ENCODE measurements at places on chromosomes 16 and 17.

DNA sequence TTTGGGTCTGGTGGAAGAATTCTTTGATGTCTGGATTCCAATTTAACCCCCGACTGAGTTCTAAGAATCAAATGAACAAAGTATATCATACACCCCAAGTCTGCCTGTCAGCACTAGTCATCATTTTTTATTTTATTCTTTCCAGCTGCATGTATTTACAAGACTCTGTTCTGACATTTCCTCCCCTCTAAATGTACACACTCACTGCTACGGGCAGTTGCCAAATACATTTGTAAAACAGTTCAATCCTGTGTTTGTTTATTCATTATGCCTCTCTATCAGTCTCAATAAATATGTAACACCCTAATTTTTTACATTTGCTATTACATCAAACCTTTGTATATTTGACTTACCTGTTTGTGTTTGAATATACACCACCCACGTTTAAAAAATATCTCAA, 422.3 kb upstream of the PSMD7 start:
- no peak for DNase-seq

DNA sequence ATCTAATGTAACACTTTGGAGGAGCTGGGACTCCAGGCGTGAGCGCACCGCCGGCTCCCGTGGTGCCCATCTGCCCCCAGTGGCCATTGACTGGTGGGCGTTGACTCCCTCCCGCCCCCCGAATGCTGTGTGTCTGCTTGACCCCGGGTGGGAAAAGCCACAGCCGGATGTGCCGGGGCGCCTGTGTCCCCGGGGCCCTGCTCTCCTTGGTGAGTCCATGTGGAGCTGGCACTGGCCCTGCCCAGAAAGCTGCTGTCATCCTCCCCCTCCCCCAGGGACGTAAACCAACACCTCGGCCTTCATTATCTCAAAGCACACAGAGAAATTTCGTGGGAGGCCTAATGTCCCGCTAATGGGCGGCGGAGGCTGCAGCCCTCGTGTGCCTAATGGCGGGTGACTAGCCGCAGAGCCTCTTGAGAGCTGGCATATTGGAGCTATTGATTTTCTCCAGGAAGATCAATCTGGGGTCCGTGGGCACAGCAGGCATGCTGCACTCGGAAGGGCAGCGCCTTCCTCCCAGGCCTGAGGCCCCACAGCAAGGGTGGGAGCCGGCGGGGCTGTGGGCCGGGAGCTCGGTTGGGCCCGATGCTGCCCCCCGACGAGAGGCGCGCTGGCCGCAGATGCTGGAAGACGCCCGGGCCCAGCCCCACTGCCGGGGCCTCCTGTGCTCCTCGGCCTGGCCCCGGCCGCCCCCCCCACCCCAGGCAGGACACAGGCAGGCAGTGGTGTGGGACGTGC, 4.0 kb upstream of the PERCC1 start:
- no peak for DNase-seq

DNA sequence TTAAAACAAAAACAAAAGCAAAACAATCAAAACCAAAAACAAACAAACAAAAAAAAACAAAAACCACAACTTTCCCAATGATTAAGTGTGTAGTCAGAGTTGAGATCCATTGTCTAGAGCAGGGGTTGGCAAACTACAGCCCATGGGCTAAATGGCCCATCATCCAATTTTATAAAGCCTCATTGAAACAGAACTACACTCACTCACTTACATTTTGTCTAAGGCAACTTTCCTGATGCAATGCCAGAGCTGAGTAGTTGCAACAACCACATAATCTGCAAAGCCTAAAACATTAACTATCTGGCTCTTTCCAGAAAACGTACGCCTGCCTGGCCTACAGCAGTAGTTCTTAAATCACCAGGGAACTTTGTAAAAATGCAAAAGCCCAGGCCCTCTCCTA, 124.1 kb downstream of the SOX9 start:
- no peak for DNase-seq

DNA sequence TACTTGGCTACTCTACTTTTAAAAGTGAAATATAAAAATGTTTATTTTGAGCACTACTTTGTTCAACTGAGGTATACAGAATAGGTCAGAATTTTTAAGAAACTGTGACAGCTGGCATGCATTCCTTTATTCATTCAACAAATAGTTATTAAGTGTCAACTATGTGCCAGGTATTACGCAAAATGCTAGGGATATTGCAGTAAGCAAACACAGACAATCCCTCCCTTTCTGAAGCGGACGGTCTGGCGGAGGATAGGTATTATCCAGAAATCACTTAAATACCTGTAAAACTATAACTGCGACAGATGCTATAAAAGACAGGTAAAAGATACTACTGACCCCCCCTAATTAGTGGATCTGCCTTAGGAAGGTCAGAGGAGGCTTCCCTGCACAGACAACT, 26.1 kb downstream of the METTL16 start:
- DNase-seq = no peak

- no peak for DNase-seq
These were observed 193.8 kb downstream of the SNX29 start for GRCh38 chr16:12170103-12171040.

DNA sequence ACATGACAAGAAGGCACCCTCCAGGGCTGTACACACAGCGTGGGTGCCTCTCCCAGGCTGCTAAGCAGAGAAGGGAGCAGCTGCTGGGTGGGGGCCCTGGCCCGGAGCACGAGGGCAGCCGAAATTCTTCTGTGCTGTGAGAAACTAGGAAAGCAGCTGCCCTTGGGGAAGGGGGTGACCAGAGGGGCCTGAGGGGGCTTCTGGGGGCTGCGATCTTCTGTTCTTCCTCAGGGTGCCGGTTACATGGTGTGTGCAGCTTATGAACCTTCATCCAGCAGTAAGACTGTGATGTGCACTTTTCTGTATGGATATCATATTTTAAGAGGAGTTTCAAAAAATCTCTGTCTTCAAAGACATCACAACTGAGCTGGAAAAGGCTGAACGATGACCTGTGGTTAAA, 43.2 kb upstream of the METRNL start:
- no peak for DNase-seq

DNA sequence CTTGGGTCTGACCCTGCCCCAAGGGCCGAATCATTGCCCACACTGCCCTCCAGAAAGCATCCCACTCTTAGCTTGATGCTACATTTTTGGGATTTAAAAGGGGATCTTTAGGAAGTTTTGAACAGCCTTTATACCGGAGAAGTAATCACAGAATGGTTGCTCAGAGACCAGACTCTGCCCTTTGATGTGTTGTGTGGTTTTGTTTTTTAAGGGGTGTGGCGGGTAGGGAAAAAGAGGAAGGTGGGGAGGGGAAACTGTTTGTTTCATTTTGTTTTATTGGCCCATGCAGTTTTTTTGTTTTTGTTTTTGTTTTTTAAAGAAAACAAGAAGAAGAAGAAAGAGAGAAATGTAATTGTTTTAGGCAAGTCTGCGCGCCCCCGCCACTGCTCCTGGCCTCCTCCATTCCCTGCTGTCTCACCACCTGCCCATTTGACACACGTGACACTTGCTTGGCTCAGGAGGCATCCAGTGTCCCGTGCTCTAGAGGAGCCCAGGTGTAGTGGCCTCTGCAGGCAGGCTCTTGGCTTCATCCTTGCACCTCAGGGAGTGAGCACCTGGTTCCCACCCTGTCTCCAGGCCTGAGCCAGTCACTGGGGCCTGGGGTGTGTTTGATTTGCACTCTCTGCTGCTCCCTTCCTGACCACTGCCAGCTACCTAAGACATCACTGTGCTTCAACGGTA, 35.7 kb downstream of the GNAO1 start:
- no peak for DNase-seq

DNA sequence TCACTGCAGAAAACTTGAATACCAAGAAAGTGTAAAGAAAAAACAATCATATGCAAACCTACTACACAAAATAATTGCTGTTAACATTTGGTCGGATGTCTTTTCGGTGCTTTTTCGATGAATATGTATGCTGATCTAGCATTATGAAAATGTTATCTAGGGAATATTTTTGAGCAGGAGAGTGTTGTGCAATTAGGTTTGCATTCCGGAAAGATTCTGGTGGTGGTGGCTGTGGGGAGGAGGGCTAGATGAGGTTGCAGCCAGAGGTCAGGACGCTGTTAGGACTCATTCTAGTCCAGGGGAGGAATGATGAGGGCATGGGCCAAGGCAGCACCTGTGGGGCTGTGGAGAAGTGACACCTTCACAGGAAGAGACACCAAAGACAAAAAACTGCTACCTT, 258.0 kb upstream of the ASIC2 start:
- DNase-seq = no peak

DNA sequence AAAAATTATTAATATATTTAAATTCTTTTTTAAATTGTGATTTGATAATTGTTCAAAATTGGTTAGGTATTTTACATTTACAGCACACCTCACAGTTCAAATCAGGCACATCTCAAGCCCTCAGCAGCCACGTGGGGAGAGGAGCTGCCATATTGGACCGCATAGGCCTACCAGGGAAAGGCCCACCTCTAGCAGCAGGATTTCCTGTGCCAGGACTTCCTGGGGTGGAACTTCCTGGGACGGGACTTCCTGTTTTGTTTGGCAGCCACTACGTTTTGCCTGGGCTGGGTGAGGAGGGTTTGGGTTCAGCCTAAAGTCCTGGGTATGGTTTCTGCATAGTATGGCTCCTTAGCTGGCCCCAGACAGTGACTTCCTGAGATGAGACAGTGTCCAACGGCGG, 298.5 kb upstream of the FOXF1 start:
- DNase-seq = no peak

GRCh38 chr17:12987120-12987519, 30.7 kb downstream of the ELAC2 start:
- DNase-seq = no peak

DNA sequence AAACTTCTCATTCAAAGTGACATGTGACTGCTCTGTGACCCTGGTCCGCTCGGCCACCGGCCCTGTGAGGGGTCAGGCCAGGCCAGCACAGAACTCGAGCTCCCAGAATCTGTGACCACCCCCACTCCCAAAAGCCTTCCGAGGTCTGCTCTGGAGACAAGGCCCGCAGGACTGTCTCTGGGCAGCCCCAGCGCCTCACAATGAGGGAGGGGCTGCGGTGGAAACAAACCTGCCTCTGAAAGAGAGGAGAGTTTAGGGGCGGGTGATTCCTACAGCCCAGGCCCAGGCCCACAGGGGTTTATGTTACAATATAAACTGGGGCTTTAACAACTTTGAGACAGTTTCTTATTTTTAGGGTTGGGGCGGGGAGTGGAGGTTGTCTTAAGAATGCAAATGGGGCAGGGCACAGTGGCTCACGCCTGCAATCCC, 19.9 kb downstream of the IGFBP4 start:
- DNase-seq = no peak

GRCh38 chr17:80263253-80264204, 2.9 kb downstream of the RNF213 start:
- DNase-seq = peak; percentile 64

- no peak for DNase-seq
These were observed 31.5 kb downstream of the SALL1 start for GRCh38 chr16:51119556-51119955.

DNA sequence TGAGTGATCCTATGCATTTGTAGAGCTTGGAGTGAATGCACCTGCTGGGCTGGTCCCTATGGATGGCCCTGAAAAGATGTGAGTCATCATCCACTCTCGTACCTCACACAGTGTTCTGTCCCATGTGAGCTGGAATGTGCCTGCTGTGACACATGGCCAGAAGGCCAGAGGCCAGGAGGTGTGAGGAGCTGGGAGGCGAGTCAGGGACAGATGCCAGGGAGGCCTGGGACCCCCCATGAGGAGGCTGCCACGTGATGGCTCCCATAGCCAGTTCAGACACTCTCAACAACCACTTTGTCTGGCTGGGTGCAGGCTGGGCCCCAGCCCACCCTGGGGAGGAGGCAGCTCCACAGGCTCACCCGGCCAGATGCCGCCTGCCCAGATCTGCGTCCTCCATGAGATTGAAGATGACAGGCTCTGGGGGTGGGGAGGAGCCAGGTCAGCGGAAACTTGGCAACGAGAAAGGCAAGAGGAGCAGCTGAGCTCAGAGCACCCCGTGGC, 168.8 kb downstream of the C16orf78 start:
- no peak for DNase-seq

DNA sequence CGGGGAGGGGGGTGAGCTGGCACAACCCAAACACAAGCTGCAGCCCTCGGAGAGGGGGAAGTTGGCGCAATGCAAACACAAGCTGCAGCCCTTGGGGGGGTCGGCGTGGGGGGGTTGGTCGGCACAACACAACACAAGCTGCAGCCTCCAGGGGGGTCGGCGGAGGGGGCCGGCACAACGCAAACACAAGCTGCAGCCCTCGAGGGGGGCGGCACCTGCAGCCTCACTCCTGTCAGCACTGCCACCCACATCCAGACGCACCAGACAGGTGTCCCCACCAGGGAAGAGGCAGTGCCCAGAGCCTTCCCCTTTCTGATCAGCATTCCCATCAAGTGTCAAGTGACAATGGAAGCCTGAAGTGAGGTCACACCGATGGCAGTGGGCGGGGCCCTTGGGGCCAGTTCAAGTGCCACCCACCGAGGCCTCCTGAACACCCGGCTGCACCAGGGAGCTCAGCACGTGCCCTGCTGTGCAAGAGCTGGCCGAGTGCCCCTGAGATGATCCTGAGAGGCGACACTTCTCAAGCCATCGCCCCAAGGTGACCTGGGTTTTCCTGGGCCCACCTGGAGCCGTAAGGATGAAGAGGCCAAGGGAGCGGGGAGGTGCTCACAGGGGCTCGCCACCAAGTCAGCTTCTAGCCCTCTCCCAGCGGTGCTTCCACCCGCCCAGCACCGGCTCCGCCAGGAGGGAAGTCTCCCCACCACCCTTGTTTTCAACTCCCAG, 59.3 kb downstream of the KLHDC4 start:
- no peak for DNase-seq

- DNase-seq = no peak
These were observed 1.1 kb downstream of the MLST8 start for GRCh38 chr16:2206420-2206779.

DNA sequence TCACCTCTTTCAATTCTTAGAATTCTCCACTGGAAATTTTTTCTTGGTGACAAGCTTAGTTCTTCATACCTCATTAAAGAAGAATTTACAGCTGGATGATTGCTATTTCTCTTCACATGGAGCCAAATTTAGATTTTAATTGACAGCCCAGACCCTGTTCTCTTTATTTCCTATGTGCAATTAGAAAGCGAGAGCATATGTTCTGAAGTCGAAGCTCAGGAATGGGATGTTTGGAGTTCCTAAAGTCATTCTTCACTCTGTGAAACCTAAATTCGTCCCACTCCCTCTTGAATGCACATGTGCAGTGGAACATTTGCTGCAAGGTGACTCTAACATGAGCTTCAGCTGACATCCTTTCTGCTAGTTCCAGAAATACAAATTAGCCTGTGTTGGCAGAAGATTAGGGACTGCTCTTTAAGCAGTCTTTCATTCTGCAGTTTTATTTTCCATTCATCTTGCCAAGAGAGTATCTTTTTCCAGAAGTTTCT, 129.3 kb upstream of the KCNJ16 start:
- DNase-seq = no peak

Measured in CMK (cell line).